HS-5 (cell line): ENCODE measurements at places on chromosomes 5 and 9.

DNA sequence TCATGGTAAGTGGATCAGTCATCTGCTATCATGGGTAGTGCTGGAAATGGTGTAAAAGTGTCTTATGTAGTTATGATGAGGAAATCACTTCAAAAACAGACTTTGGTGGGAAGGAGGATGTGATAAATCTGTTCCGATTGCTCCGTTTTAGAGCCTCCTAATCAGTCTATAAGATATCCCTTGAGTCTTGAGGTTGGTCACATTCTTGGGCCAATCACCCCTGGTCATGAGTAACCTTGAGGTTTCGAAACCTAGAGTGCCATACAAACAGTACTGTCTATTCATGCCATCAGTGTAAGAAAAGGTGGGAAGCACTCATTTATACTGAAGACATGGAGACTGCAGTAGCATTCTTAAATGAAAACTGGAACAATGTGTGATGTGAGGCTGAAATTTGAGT lies 45.8 kb downstream of the LRRTM2 start:
- peak; percentile 11 for DNase-seq

GRCh38 chr5:52837591-52838001 lies 49.9 kb downstream of the ITGA1 start:
- DNase-seq = no peak

DNA sequence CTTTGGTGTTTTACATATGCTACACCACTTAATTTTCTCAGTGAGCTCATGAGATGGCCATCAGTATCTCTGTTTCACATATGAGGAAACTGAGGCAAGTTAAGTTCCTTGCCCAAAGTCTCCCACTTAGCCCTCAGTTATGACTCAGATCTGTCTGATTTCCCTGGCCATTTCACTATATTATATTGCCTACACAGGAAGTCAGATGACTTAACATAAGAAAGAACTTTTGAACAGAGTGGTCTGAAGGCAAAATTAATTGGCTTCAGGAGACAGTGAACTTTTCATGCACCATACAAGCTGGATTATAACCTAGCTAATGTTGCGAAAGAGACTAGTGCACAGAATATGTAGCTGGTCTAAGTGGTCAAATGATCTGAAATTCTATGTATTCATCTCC lies 221.6 kb downstream of the NFIB start:
- no peak for DNase-seq

GRCh38 chr5:91296674-91297143 lies 86.4 kb downstream of the ARRDC3 start:
- no peak for DNase-seq

DNA sequence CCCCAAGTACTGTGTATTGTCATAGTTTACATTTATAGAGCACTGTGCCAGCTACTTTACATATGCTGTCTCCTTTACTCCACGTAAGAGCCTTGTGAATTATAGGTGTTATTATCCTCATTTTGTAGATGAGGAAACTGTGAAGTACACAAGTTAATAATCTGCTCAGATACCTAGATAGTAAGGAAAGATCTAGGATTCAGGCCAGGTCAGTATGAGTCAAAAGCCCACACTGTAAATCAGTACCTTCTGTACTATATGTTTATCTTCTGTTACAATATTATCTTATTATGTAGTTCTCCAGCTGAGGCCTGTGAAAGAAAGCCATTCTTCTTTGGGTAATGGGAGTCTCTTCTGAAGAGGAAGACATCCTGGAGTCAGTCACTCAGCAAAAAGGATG lies 72.4 kb upstream of the TLX3 start:
- no peak for DNase-seq

DNA sequence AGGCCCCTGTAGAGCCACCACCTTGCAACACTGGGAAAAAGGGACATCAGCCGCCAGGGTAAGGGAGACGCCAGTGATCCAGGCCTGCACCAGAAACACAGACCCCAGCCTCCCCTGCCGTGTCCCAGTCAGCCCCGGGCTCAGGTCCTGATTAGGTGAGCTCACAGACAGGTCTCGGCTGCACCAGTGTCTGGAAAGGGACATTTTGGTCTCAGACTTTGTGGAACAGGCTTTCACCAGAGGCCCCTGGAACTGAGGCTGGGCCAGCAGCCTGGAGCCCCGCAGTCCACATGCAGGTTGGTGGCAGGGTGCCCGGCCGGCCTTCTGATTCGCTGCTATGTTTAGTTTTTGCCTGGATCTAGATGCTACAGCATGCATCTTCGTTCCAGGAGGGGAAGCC lies 369.0 kb upstream of the IRX4 start:
- no peak for DNase-seq

GRCh38 chr5:159465604-159466003 lies 135.3 kb upstream of the IL12B start:
- DNase-seq = no peak

DNA sequence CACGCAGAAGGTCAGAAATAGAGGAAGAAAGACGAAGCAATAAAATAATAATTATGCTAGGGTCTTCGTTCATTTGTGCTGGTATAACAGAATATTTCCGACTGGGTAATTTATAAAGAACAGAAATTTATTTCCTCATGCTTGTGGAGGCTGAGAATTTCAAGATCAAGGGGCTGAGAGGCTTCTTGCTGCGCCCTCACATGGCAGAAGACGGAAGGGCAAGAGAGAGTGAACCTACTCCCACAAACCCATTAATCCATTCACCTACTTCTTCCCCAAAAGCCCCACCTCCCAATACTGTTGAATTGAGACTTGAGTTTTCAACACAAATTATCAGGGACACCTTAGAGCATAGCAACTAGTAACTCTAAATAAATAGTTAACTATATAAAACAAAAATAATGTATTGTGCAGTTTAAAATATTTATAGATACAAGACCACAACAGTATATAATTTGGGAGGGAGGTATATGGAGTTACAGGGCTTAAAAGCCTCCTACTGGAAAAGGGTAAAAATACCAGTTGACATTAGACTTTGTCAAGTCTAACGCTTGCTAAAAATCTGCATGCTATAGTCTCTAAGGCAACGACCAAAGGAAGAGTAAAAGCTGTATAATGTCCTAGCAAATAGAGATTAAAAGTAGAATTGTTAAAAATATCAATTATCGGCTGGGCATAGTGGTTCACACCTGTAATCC lies 40.3 kb upstream of the NAA35 start:
- DNase-seq = no peak

GRCh38 chr5:31626156-31626555 lies 12.8 kb upstream of the PDZD2 start:
- DNase-seq = no peak
